ENCODE measurements at places on chromosomes 7 and 10.
A peak's percentile ranks its signal among the peaks of the same experiment; 100 is the strongest.

DNA sequence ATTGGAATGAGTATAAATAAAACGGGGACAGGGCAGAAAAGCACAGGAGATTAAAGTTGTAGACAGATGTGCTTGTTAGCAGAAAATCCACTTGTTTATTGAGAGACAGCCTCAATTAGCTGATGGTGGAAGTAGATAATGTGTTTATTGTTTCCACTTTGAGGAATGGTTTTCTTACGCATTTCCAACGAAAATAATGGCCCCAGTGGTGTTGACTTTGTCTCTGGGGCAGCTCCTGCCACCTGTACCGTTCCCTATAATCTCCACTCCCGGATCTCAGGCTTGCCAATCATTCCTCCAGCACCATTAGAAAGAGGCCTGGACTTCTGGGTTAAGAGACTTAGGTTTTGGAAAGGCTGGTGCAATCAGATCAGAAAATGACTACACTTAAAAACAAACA, 638.7 kb downstream of the PARD3 start:
- no peak for DNase-seq

DNA sequence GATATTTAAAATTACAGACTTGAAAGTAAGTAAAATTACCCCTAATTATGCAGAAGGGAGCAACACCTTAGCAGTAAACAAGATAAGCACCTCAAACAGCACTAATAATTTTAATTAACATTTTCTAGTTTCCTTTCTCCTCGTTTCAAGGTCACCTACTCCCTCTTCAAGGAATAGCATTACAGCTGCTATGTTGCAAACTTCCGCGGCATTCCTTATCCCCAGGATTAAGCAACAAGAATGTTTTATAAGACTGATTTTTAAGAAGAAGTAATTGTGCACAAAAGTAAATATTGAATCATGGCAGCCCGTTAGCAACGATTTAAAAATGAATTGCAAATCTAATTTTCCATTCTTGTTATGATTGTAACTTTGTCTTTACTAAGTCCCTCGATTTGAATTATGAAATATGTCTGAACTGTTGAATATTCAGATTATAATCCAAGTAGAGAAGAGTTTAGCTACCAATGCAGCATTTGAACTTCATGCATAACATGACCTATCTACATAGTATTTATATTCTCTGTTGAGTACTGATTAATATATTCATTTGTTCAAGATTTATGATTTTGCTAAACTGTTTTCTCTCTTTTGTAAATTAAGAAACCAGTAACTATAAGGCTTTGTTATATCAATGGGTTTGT, 593.5 kb upstream of the MGMT start:
- no peak for DNase-seq

DNA sequence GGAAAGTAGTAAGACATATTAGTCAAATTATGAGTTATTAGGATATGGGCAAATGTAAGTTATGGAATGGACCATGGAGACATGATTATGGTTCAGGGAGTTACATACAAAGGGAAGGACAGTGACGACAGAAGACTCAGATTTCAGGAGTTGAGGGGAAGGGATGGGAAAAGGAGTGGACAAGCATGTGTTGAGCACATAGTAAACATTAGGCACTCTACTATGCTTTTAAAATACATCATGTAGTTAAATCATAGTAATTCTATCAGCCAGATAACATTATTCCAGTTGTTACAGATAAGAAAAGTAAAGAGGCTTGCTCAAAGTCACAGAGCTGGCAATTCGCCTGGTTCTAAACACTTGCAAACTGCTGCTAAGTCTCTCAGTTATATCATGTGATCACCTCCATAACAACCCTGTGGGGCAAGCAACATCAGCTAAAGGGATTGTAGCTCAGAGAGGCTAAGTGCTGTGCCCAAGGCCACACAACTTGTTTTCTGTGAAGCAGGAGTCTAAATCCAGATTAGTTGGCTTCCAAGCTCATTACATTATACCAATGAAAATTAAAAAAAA, 115.2 kb upstream of the MDFIC start:
- no peak for DNase-seq

DNA sequence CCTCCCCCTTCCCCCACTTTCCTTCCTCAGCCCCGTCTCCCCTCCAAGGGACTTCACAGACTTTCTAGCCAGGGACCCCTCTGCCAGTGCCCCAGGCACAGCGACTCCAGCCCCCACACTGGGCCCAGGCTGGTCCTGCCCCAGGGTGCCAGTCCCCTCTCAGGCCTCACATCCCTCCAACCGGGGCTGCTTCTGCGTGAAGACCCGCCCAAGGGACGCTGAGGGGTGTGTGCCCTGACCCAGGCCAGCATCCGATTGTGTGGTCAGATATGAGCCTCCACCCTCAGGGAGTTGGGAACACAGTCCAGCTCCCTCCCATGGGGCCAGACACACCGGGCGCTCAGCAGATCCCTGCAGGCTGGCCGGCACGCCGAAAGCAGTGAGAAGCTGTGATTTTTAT, 97.0 kb downstream of the MICALL2 start:
- no peak for DNase-seq

- DNase-seq = no peak
Observed at GRCh38 chr10:127694580-127695193, 42.3 kb upstream of the FOXI2 start.

GRCh38 chr10:91511549-91512330, 101.6 kb downstream of the HECTD2 start:
- DNase-seq = peak; percentile 83

- peak; percentile 61 for DNase-seq
Observed at GRCh38 chr10:124992462-124993344, 50.8 kb downstream of the ZRANB1 start.

GRCh38 chr10:104300736-104301292, 31.8 kb downstream of the GSTO2 start:
- peak; percentile 99 for DNase-seq

- no peak for DNase-seq
Observed at GRCh38 chr10:29446327-29446726, 157.5 kb downstream of the LYZL1 start.

GRCh38 chr10:50421026-50421719, 169.9 kb upstream of the ASAH2 start:
- no peak for DNase-seq

DNA sequence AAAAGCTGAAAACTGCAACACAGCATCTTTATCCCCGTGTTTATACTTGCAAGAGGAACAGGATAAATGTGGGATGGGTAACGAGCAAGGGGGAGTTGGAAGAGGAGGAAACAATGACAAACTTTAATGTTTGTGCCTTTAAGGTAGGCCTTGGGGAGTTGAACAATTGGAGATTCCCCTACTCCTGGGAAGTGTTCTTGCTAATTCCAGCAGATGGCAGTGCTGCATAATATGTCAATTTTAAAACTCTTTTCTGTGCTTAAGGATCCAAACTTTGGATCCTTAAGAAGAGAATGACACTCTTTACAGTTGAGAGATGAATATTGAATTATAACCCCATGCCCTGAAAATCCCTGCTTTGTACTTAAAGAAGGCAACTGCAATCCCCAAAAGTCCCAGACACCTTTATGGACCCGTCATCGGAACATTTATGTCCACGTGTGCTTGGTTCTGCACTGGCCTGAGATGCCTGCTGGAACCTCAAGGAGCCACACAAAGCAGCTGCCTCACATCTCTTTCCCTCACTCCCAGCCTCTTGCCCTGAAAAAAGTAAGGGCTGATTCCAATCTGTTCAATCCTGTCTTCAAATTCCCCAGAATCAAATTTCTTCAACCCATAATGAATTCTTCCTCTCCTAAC, 12.0 kb downstream of the IFIT5 start:
- peak; percentile 54 for DNase-seq

DNA sequence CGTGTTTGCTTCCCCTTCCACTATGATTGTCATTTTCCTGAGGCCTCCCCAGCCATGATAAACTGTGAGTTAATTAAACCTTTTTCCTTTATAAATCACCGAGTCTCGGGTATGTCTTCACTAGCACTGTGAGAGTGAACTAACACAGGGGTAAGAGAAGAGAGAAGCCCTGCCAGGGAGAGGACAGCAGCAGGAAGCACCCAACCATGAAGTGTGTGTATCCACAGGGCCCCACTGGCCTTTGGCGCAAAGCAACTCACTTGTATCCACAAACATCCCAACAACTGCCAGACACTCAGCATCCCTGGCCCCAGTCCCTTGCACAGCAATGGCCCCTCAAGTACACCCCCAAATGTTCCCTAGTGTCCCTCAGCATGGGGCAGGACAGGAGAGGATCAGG, 115.1 kb downstream of the MAD1L1 start:
- no peak for DNase-seq

- DNase-seq = no peak
Observed at GRCh38 chr7:148395990-148396716, 194.4 kb upstream of the C7orf33 start.

DNA sequence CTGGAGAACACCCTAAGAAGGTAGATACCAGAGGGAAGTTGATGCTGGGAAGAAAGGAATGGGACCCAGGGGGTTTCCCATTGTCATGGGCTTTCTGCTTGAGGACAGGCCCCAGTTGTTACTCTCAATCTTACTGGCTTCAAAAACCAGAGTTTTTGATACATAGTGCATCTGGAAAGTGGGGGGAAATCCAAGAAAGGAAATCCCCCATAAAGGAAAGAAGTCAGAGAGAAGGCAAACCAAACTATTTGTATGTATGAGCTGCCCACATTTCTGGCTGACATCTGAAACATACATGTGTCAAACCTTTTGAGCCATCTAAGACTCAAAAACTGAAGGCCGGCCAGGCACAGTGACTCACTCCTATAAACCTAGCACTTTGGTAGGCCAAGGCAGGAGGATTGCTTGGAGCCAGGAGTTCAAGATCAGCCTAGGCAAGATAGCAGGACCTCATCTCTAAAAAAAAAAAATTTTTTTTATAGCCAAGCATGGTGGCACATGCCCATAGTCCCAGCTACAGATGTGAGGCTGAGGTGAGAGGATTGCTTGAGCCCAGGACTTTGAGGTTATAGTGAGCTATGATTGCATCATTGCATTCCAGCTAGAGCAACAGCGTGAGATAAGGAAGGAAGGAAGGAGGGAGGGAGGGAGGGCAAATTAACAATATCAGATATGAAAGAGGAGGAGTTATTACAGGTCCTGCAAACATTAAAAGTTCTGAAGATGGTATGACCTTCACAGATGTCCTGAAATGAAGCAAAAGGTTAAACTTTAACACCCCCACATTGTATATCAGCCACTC, 6.7 kb upstream of the COA1 start:
- DNase-seq = no peak
